NT2/D1 (cell line): ENCODE measurements at places on chromosomes 6 and 20.
A peak's percentile ranks its signal among the peaks of the same experiment; 100 is the strongest.

- no peak for DNase-seq
Measured at GRCh38 chr6:6569096-6569810, 19.3 kb upstream of the LY86 start.

- DNase-seq = no peak
Measured at GRCh38 chr6:46113370-46113769, 16.4 kb upstream of the ENPP4 start.

- DNase-seq = no peak
Measured at GRCh38 chr20:5678777-5679176, 71.4 kb upstream of the SHLD1 start.

DNA sequence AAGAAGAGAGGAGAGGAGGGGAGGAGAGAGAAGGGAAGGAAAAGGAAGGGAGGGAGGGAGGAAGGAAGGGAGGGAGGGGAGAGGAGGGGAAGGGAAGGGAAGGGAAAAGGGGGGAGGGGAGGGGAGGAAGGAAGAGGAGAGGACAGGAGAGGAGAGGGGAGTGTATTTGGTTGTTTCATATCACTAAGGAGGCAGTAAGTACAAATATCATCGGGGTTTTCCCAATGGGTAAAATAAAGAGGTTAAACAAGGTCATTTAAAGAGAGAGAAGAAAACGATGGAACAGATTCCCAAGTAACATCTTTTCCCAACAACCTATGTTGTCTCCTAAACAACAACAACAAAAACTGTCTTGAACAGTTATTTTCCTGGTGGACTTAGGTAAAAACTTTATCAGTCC lies 43.6 kb downstream of the MBOAT1 start:
- DNase-seq = no peak

GRCh38 chr6:157714153-157714490 lies 108.9 kb upstream of the SNX9 start:
- no peak for DNase-seq

DNA sequence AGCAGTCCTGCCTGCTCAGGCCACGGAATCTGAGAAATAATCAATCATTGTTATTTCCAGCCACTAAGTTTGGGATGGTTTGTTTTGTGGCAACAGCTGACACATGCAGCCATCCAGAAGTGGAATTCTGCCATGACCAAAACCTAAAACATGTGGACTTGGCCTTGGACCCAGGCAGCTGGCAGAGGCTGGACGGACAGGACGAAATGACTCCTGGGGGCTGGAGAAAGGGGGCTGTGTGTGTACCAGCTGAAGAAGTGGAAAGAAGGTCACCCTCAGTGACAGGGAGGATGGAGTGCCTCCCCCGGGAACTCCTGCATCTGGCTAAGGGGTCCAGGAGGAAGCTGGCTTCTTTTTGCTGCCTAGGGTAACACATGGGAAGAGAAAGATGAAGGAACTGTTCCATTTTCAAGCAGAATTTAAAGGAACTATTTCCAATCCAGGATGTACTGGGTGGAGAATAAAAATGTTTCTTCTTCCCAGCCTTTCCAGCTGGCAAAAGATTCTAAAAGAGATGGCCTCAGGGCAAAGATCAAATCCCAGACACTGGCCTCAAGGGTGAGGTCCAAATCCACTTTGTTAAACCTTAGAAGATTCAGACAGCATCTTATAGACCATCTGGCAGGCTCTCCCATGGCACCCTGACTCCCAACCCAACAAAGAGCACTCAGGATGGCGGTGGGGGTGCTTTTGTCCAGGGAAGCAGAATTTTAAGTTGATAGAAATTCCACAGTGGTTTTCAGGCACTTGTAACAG lies 14.3 kb downstream of the SERPINB6 start:
- no peak for DNase-seq

DNA sequence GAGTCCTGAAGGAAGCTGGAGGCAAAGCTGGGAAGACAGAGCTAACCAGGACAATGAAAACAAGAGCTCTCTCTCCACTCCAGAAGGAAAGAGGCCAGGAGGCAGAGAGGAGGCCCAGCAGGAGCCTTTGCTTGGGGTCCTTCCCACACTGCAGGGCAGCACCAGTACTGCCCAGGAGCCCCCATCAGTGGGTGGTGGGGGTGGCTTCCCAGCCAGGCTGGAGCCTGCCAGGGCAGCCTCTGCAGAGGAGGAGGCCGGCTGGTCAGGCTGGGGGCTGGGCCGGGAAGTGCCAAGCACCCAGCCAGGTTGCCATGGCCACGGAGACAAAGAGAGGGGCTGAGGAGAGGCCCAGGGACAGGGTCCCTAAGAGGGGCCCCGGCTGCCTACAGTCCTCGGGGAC lies 33.4 kb downstream of the PREX1 start:
- DNase-seq = no peak

- no peak for DNase-seq
Measured at GRCh38 chr6:169287675-169288074, 34.0 kb upstream of the THBS2 start.

DNA sequence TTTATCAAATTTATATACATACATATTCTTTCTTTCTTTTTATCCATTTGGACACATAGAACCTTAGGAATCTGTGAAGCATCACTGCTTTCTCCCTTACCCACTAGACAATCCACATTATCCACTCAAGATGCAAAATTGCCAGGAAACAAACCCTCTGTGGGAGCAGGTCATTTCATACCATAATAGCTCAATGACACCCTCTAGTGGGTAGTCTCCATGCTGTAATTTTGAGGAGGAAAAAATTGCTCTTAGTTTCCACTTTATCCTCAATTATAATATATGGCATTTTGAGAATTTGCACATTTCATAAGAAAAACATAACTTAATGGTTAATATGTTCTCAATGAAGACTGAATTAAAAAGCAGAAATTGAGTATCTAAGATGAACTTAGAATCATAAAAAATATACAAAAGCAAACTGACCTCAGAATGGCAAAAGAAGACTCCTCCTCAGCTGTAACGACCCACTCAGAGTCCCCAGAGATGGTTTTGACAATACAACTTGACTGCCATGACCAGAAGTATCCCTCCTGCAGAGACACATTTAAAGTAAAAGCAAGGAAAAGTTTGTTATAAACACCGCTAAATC lies 164.1 kb downstream of the FRK start:
- DNase-seq = peak; percentile 5
